ENCODE measurements at places on chromosomes 16 and 17.

DNA sequence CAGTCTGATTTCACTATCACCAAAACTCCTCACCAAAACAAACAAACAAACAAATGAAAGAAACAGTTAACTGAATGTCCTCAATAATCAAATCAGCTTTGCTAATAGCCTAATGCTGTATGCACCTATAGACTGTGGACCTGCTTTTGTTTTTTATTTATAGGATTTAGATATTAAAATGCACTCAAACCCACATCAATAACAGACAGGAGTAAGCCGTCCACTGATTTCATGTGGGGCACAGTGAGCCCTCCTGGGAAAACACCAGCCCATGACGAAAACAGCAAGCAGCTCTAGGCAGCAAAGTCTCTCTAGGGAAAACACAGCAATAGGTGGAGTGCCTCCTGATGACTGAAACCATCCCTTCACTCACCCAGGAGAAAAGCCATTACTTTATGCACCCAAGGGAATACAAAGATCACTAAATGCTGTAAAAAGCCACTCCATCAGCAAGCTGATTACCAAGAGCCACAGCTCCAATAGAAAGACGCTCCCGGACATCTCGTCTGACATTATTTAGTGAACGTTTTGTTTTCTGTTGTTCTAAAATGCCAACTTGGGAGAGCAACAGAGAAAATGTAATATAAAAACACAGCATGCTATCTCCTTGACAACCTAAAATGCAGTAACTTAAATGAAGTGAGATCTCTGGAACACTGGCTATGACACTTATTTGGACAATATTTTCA, 47.8 kb downstream of the ANKFY1 start:
- no peak for DNase-seq

- DNase-seq, result no peak
Observed at GRCh38 chr16:52238710-52239109, 308.2 kb downstream of the TOX3 start.

GRCh38 chr16:60241671-60242070, 1507.6 kb upstream of the GOT2 start:
- DNase-seq, result no peak

GRCh38 chr16:361341-361871, 8.9 kb upstream of the AXIN1 start:
- no peak for DNase-seq

GRCh38 chr17:49741009-49741691, 22.8 kb downstream of the FAM117A start:
- DNase-seq, result no peak

- no peak for DNase-seq
Observed at GRCh38 chr17:6435968-6436367, 1.0 kb upstream of the AIPL1 start.

GRCh38 chr16:10827691-10828341, 9.2 kb upstream of the TVP23A start:
- no peak for DNase-seq

- DNase-seq, result no peak
Observed at GRCh38 chr16:1407753-1408152, 6.8 kb downstream of the UNKL start.

GRCh38 chr17:56896968-56897359, 16.9 kb downstream of the TRIM25 start:
- no peak for DNase-seq

GRCh38 chr16:63625126-63625525, 1496.7 kb downstream of the CDH11 start:
- no peak for DNase-seq

DNA sequence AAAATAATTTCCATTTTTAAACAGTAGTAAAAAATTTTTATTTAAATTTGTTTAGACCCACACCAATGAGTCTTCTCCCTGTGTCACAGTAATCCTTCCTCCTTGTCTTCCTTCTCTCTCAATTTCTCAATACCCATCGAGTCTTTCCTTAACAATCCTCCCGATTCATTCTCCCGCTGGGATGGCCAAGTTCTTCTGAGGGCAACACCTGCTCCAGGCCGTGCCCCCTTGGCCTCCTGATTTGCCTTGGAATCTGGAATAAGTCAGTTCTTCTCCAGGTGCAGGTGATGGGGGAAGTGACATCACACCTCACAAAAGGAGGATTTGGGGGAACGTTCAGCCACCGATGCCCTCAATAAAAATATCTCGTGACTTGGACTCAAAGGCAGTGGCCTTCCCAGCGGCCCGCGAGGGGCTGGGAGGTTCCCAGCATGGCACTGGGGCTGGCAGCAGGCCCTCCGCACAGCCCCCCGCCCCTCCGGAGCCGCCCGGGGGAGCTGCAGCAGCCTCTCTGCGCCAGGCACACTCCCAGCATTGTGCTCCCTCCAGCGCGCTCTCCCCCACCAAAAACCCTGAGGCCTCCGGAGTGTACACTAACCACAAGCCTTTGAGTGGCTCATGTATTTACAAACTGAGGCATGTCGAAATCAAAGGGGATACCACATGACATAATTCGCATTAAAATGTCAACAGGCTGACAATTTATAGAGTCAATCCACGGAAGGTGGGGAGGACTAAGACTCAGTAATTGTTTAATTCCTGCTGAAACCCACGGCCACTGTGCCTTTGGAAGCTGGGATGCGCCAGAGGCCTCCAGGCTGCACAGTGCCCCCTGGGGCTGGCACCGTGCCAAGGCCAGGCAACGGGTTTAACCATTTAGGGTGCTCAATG, 120.5 kb downstream of the ZFHX3 start:
- DNase-seq, result peak; percentile 45

DNA sequence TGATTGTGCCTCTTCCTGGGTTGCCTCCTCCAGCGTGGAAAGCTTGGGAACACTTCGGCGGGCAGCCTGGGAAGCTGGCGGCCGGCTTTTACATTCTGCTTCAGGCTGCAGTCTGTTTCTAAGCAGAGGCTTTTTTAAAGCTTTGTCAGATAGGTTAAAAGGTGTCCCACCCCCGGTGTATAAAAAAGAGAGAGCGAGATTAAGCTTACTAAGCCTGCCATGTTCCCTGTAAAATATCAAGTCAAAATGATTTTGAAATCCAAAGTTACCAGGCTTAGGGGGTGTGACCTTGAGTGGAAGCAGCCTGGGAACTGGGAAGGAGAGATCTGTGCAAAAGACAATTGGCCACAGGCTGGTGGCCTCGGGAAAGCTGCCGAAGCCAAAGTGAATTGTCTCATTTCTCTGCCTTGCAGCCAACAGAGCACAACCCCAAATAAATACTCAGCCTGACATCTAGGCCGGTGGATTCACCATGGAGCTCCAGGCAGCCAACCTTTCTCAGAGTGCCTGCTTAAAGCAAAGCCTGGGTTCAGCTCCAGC, 254.5 kb downstream of the FTO start:
- no peak for DNase-seq

DNA sequence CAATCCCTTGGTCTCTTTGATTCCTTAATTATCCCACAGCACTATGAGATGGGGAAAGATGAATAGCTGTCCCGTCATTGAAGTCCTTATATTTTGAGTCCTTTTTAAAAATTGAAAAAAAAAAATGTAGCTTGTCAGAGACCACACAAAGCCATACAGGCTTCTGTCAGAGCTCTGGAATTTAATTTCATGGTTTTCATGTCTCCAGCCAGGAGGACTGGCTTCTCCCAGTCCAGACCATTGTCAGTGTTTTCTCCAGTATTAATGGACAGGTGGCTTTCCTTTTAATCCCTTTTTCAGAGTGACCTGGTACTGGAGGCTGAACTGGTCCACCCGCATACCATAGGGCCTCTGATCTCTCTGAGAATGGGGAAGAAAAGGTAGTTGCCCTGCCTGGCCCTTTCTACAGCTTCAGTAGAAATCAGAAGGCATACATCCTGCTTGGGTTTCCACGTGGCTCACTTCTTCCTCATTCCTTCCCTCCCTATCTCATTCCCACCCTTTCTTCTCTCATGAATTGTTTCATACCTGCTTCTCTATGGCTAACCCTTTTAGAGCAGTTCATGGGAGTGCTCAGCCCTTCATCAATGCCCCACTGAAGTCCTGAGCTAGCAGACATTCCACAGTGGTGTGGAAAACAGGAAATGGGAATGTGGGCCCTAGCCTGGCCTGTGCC, 29.1 kb downstream of the TRIM16 start:
- DNase-seq, result no peak

DNA sequence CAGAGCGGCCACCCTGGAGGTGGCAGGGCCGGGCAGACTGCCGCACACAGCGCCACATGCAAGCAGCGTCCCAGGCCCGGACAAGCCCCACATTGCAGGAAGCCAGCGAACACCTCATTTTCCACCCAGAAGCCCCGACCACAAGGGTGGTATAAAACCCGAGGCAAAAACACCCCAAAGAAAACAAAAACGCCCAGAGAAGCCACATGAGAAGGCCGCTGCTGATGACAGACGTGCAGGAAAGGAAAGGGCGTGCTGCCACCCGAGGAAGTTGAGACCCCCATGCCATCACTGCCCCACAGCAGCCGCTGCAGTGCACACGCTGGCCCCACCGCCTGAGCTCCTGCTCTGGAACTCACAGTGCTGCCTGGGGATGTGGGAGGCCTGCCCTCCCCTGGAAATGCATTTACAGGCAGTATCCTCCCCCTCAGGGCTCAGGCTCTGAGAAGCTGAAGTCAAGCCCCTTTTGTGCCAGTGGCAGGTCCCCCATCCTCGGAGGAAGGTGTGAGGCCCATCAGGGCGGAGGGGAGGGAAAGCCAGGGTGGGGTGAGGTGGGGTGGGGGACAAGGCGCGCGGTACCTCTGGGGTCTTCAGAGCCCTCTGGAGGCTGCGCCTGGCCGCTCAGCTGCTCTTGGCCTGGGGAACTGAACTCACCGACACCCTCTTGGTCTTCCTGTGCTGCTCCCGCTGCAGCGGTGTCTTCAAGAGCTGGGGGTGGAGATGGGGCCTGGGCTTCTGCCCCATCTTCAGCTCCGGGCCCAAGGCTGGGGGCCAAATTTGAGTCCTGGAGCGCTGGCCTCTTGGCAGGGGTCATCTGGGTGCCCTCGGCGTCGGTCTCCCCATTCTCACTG, 62.0 kb downstream of the IL21R start:
- DNase-seq, result no peak

DNA sequence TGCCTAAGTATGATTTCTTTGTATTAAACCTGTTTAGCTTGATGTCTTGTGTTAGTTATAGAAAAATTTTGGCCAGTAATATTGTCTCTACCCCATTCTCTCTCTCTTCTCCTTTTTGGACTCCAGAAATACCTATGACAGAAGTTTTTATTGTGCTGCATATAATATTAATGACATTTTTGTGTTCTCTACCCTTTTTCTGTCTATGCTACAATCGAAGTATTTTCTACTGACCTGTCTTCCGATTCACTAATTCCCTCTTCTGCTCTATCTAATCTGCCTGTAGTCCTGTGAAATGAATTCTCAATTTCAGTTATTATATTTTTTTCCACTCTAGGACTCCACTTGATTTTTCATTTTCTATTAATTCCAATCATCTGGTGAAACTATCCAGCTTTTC, 26.0 kb upstream of the TMEM92 start:
- no peak for DNase-seq

DNA sequence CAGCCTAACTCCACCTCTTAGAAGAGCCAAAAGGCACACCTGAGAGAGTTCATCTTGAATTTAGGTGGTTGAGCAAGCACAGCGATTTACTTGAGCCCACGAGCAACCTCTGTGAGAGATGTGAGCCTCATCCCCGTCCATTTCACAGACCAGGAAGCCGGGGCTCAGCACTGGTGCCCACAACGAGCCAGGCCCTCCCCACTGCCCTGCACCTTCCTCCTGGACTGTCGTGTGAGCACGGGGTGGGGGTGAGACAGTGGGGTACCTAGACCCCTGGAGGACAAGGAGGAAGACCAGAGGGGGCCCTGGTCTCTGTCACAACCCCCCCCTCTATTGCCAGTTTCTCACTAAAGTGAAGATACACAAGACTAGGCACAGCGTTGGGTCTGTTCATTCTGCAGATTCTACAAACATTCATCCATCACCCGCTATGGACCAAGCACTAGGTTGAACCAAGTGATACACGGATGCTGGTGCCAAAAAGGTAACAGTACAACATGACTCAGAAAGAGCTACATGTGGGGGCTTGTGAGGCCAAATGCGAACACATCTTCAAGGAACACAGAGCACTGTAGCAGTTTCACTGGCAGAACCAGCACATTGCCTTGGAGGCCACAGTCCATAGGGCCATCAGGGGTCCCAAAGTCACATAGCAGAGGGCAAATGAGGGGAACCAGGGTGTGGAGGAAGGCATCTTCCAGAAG, 231.9 kb downstream of the PARN start:
- DNase-seq, result no peak

DNA sequence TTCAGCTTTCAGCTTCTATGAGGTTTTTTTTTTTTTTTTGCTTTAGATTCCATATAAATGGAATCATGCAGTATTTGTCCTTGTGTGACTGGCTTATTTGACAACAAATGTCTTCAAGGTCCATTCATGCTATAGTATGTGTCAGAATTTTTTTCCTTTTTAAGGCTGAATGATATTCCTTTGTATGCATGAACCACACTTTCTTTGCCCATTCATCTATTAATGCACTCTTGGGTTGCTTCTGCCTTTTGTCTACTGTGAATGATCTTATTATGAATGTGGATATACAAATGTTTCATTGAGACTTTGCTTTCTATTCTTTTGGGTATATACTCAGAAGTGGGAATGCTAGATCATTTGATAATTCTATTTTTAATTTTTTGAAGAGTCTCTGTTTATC, 27.0 kb upstream of the LRRC75A start:
- no peak for DNase-seq

DNA sequence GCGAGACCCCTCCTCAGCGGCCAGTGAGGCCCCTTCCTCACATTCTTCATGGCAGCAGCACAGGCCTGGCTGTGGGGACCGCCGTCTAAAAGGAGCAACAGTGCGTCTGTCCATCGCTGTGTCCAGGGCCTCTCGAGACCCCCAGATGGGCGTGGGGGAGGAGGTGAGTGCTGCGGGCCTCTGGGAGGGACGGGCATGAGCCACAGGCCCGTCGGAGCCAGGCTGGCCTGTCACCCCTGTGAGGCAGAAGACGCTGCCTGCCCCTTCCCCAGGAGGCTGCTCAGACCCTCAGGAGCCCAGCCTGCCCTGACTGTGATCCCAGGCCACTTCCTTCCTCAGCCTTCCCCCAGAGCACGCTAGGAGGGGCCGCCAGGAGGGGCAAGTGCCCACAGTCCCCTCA, 2.1 kb upstream of the PYCR1 start:
- no peak for DNase-seq

GRCh38 chr17:81049973-81050551, 15.1 kb downstream of the BAIAP2 start:
- no peak for DNase-seq

DNA sequence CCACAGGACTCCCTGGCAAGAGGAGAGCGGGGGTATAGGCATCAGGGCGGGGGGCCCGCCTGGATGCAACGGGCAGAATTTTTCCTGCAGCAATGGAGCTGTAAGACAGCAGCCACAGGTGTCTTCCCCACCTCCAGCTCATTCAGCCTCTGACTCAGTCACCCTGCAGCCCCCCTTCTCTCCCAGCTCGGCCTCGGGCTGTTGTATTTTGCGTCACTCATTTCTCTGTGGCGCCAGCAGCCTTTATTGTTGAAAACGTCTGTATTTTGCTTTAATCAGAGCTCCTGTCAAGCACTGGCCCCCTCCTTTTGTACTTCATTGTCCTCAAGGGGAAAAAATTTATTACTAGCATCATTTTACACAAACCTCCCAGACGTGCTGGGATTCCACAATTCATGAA, 117.7 kb downstream of the WSCD1 start:
- DNase-seq, result no peak

- no peak for DNase-seq
Observed at GRCh38 chr17:28612531-28612930, 1.5 kb downstream of the RSKR start.

Data from NCI-H2081 treated with DMSO at 0.1 percent for 48 hours (cell line).